ENCODE measurements at places on chromosomes 12 and 14. TPM values are rescaled to one million over a fixed set of nuclear protein-coding genes. Genes with fewer than 3 reads are reported as not detected.

DNA sequence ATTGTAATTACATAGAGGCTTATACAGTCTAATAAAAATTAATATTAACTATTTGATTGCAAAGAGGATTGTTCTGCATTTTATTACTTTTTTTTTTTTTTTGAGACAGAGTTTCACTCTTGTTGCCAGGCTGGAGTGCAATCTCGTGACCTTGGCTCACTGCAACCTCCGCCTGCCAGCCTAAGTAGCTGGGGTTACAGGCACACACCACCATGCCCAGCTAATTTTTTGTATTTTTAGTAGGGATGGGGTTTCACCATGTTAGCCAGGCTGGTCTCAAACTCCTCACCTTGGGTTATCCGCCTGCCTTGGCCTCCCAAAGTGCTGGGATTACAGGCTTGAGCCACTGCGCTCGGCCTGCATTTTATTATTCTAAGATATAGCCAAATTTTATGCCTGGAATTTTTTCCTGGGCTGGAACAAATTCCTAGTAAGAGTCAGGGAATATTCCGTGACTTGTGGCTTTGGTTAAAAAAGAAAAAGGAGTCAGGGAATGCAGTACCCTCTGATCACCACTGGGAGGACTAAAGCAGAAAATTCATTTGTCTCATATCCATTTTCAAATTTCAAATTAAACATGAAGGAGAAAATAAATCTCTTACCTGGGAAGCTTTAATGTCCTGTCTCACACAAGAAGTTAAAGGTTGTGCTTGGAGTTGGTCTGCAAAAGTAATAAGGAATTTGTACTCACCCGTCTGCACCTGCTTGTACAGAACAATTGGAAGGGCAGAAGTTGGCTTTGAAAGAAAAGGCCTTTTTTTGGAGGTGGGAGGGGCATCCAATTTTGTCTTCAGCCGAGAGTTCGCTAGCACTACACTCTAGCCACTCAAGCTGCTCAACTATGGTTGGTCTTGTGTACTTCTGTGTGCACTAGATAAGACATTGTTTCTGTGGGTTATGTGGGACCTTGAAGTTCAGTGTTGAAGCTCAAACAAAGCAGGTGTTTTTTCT, 8.7 kb downstream of the MARK3 start:
- no peaks in the 10 kb centered on the region for H3K27me3 ChIP-seq
- H3K4me1 ChIP-seq = peaks cover 81% of the 10 kb centered on the region
- H3K27ac ChIP-seq = no peak overlapping the region
- no peak for DNase-seq

DNA sequence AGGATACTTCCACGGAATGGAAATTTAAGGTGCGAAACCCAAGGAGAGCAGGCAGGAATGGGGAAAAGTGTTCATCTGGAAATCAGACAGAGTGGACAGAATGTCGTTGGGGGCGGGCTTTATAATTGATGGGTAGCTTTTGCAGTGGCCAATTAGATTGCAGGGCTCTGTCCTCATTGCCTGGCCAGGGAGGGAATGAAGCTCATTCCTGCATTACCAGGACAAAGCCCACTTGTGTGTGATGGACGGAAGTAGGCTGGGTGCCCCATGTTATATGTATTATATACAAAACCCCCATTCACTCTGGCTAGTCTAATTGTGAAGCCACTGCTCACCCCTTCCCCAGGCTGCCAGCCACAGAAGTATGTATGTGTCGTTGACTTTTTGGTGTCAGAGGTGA, 23.6 kb downstream of the ZNF664 start:
- no peak for DNase-seq
- no peak overlapping the region for H3K27ac ChIP-seq
- H3K4me1 ChIP-seq = peaks cover 4% of the 10 kb centered on the region
- H3K4me3 ChIP-seq = no peak overlapping the region

DNA sequence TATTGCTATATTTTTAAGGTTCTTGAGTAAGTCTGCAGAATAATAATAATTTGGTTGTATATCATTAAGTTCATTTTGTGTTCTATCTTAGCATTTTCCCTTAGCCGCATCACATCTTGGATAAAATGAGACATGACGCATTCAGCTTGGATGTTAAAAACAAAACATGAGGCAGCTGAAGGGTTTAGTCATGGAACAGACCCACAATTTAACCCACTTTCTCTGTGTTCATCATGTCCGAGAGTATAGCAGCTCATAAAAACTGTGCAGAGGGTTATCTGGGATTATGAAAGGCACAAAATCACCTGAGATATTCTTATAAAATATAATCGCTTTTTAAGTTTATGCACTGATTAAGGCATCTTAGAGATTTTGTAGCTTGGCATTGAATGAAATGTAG, 219.3 kb downstream of the TRHDE start:
- H3K36me3 ChIP-seq = no peaks in the 10 kb centered on the region
- H3K4me3 ChIP-seq = no peak overlapping the region
- no peak for DNase-seq
- H3K4me1 ChIP-seq = no peaks in the 10 kb centered on the region

DNA sequence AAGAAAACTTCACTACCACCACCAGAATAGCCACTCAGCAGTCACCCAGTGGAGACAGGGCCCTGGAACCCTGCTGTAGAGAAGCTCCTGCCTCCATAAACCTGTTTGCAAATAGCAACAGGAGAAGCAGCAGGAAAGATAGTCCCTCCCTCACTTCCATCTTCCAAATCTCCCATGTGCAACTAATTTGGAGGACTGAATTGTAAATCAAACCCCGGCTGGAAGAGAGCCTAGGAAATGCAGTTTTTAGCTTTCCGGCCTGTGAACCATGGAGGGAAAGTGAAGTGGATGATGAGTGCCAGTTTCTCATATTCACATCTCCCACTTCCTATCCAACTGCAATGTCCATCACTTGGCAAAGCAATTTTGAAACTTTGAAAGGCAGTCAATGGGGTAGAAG, 167.2 kb upstream of the FRMD6 start:
- no peak for DNase-seq
- no peak overlapping the region for H3K4me3 ChIP-seq
- H3K27me3 ChIP-seq = no peaks in the 10 kb centered on the region
- H3K4me1 ChIP-seq = peaks cover 1% of the 10 kb centered on the region
- no peak overlapping the region for H3K27ac ChIP-seq

Gene CCDC196
- not detected for total RNA-seq

- H3K4me3 ChIP-seq = peak overlapping the region; percentile 56
- H3K36me3 ChIP-seq = no peaks in the 10 kb centered on the region
- DNase-seq = peak; percentile 72
Measured at GRCh38 chr14:26204728-26205479, 392.9 kb downstream of the NOVA1 start.

Gene PTPN6
- 13.6 TPM for total RNA-seq

Gene FIGNL2
- total RNA-seq = 0.36 TPM

DNA sequence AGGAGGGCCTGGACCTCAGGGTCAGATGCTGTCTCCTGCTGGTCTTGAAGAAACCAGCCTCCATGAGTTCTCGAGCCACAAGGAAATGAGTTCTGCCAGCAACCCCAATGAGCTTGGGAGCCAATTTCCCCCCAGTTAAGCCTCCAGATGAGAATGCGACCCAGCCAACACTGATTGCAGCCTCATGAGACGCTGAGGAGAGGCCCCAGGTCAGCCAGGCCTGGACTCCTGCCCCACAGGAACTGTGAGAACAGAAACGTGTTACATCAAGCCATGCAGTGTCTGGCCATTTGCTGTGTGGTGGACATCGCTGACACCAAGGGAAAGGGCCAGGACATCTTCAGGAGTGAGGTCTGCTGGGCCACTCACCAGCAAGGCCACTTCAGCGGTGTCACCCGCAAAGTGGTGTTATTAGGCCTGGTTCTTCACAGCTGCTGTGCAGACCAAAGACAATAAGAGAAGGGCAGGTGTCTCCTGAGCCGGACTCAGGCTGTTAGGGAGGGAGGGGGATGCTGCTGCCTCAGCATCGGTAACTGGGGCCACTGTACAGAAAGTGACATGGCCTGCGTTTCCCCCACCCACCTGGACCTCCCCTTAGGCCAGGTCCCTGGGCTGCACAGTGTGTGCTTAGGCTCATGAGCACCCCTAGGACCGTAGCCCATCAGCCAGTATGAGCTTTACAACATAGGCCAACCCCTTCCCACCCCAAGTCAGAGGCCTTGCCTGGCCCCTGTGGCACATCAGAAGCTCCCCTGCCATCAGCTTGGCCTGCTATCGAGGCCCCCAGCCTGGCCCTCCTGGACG, 272.4 kb upstream of the RTL1 start:
- no peak overlapping the region for H3K27ac ChIP-seq
- no peaks in the 10 kb centered on the region for H3K4me1 ChIP-seq
- DNase-seq = no peak
- H3K36me3 ChIP-seq = no peaks in the 10 kb centered on the region

Gene CLEC9A
- total RNA-seq = not detected

Gene ALX1
- total RNA-seq = 0.33 TPM

Gene RHNO1
- 9.2 TPM for total RNA-seq

DNA sequence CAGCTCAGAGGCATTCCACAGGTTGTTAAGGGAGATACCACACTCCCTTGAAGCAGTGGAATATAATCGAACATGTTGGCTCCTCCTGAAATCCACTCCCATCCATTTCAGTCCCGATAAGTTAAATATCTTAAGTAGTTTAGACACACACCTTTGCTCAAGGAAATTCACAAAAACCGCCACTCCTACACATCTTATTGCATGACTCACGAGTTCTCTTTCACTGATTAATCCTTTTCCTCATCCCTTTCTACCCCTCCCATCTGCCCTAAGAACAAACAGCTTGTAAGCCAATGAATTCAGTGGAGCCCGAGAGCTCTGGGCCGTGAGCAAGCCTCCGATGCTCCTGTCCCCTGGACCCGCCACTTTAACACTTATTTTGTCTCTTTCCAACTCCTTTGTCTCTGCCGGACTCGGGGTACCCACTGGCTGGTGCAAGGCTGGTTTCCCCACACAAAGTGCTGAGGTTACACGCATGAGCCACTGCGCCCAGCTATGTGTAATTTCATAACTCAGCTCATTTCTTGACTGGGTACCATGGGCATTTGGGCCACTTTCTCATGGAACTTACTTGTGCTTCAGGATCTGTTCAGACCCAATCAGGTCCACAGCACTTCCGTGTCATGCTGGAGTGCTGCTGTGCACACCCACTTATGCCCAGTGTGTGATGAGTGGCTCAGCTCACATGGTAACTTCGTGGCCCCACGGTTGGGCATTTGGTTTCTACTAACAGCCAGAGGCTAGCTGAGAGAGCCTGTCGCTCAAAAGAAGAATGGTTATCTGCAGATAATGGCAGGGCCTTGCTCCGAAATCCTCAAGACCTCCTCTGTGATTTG, 171.8 kb upstream of the ALG10B start:
- no peak overlapping the region for H3K27ac ChIP-seq
- no peaks in the 10 kb centered on the region for H3K4me1 ChIP-seq
- no peaks in the 10 kb centered on the region for H3K36me3 ChIP-seq

Gene CBLN3
- total RNA-seq = 8.9 TPM

DNA sequence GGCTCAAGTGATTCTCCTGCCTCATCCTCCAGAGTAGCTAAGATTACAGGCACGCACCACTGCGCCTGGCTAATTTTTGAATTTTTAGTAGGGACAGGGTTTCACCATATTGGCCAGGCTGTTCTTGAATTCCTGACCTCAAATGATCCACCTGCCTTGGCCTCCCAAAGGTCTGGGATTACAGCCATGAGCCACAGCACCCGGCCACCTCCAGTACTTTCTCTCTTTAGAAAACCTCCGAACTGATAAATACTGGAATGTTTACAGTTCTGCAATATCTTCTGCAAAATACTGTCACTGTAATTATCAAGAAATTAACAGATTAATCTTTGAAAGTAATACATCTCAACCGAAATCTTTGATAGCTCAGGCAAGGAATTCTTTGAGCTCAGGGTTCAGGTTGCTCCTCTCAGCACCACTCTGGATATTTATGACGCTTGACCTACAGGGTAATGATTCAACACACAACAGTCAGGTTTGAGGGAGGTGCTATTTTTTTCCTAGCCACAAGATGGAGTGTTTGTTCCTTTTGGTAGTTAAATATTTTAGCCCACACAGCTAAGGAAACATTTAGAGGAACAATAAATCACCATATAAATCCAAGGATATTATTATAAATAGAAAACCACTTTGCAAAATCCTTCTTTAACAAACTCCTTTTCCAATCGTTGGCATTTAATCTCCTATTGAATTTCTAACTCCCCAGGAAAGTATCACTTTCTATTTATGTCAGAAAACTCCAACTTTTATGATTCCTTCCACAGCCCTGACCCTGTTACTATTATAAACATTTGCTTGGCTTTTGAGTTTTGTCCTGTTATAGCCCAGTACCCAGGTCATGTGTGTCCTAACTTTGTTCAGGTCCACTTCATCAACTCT, 48.6 kb upstream of the GTF2A1 start:
- H3K27ac ChIP-seq = no peak overlapping the region
- no peaks in the 10 kb centered on the region for H3K36me3 ChIP-seq
- H3K27me3 ChIP-seq = no peaks in the 10 kb centered on the region

GRCh38 chr12:48291511-48291910, 59.2 kb downstream of the ZNF641 start:
- H3K27ac ChIP-seq = no peak overlapping the region
- no peaks in the 10 kb centered on the region for H3K36me3 ChIP-seq
- no peak for DNase-seq
- H3K4me1 ChIP-seq = peaks cover 6% of the 10 kb centered on the region

GRCh38 chr14:63614679-63615363, 26.9 kb downstream of the WDR89 start:
- no peaks in the 10 kb centered on the region for H3K27me3 ChIP-seq
- H3K4me3 ChIP-seq = no peak overlapping the region
- H3K4me1 ChIP-seq = no peaks in the 10 kb centered on the region

DNA sequence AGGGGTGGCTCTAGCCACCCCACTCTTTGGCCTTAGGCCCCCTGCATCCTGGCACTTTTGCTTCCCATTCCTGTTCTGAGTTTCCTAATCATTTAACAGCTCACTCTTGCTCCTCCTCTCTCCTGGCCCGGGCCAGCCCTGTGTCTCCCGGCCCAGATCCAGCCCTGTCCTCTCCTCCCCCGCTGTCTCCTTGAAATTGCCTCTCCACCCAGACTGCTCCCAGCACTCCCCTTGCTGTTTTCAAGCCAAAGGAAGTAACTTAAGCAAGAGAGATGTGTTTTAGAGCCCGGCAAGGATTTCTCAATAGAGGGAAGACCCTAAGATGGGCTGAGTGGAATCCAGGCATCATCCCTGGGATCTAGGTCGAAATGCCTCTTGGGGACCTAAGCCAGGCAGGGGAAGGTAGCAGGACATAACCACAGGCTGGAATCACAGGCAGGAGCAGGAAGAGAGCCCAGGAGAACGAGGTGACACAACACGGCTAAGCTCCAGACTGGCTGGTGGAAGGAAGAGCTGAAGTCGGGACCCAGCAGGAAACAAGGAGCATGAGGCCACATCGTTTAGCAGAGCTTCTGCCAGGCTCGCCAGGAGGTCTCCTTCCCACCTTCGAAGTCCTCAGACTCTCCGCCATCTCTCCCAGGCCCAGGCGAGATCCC, 2.0 kb upstream of the LRP1-AS start:
- no peak overlapping the region for H3K4me3 ChIP-seq
- H3K27ac ChIP-seq = peak overlapping the region; percentile 85
- peaks cover 40% of the 10 kb centered on the region for H3K36me3 ChIP-seq
- peak; percentile 95 for DNase-seq
- no peaks in the 10 kb centered on the region for H3K4me1 ChIP-seq
